ENCODE measurements at places on chromosomes 5 and 9.

DNA sequence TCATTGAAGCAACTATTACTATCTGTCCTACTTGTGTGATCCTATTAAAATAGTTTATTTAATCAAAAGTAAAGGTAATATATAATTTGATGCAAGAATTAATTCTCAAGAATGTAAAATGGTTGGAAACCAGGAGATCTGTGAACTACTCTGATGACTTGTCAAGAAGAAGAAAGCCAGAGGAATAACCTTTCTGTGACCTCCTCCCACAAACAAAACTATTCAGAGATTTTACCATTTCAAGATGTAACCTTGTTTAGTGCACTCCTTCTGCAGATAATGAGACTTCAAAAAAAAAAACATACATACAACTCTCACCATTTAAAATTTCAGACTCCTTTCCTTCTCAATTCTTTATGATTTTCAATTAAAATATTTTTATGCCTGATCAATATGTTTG, 79.5 kb downstream of the RFX3 start:
- no peak for DNase-seq

- no peak for DNase-seq
These were observed 33.8 kb upstream of the TXNDC8 start for GRCh38 chr9:110371411-110372007.

- DNase-seq = no peak
These were observed 41.8 kb downstream of the FNBP1 start for GRCh38 chr9:130001190-130001589.

- no peak for DNase-seq
These were observed 1044.8 kb downstream of the DTWD2 start for GRCh38 chr5:117943541-117943940.

- DNase-seq = no peak
These were observed 653.0 kb upstream of the RORB start for GRCh38 chr9:73844135-73844534.

DNA sequence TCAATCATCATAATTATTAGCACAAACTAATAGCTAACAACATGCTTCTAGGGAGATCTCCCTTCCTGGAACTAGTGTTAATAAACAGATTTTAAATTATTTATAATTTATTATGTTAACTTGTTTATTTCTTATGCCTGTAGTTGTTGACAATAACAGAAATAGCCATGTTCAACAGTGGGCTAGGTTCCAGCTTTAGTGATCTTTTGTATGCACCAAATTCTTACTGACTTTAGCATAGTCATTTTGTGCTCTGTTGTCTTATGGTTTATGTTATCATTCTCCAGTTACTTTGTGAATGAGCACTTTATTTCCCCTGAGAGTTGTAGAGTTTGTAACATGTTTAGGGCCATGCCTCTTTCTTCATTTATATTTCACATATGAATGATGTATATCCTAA, 70.6 kb downstream of the TMEM252 start:
- no peak for DNase-seq

DNA sequence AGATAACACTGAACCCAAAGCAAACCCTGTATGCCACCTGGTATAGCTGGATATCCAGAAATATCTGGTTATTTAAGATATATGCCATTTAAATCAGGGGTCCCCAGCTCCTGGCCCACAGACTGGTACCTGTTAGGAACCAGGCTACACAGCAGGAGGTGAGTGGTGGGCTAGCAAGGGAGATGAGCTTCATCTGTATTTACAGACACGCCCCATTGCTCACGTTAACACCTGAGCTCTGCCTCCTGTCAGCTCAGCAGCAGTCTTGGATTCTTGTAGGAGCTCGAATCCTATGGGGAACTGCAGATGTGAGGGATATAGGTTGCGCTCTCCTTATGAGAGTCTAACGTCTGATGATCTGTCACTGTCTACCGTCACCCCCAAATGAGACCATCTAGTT, 646.6 kb downstream of the TLE4 start:
- DNase-seq = no peak

DNA sequence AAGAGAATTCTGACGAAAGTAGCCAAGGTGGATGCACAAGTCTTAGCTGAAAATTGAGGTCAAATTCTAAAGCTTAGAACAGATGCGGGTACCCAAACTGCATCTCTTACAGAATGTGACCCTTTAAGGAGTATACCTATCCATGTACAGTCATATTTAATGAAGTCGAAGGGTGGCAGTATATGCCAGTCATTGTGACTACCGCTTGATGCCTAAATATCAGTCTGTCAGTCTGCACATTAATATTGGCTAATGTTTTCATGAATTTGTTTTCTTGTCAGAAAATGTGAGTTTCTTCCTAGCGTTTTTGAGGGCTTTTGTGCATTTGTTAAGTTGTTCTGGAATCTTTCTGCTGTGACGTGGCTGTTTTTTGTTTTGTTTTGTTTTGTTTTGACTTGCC, 264.5 kb upstream of the ELAVL2 start:
- no peak for DNase-seq

DNA sequence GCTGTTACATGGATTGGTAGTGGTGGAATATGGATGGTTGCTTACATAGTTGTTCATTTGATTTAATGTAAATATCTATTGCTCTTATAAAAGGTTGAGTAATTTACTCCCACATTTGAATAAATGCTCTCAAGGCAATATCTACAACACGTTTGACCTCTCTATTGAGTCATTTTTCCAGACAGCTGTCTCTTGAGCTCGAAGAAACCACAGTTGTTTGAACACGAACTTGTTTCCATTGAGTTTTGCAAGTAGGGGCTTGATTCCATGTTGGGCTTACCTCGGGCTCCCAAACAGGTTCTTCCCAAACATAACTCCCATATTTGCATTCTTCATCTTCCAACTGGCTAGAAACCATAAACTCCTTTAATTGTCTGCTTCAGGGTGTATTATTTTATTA, 115.0 kb upstream of the HMHB1 start:
- DNase-seq = no peak

DNA sequence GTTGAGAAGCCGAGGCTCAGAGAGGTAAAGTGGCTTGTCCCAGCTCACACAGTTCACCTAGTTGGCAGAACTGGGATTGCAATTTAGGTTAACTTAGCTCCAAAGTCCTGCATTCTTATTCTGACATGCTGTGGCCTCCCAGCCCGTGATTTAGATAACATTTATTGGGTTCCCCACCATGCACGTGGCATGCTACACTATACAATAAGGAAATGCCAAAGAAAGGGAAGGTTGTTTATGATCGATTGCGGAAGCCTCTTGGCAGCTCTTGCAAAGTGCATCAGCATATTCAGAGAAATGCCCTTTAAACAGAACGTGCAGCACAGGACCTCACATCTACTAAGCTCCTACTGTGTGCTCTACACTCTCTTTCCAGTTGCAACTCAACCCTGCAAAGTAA, 3.2 kb downstream of the NEURL1B start:
- no peak for DNase-seq

GRCh38 chr9:98555651-98556465, 152.9 kb downstream of the GABBR2 start:
- DNase-seq = no peak

- DNase-seq = no peak
These were observed 198.1 kb downstream of the DAB2IP start for GRCh38 chr9:121849554-121849953.

DNA sequence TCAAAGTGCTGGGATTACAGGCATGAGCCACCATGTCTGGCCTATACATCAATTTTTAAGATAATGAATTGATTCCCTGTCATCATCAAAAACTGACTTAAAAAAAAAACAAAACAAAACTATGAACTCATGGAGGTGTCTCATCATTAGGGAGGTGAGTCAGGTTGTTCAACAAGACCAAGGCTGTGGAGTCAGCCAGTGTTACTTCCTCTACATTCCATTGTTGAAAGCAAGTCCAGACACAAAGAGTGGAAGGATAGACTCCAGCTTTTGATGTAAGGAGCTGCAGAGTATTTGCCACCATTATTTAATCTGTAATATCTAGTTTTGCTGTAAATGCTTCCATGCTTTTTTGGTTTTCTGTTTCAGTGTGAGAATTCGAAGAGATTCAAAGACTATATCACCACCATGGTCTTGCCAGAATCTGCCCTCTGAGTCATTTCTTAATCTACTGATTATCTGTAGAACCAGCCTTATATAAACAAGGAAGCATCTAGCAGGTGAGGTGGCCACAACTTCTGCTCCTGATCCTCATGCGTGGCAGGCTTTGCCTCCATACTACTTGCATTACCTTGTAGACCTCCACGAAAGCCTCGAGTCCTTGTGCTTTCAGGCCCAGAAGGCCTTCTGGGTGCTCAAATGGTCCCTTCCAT, 156.1 kb downstream of the FGF1 start:
- no peak for DNase-seq

DNA sequence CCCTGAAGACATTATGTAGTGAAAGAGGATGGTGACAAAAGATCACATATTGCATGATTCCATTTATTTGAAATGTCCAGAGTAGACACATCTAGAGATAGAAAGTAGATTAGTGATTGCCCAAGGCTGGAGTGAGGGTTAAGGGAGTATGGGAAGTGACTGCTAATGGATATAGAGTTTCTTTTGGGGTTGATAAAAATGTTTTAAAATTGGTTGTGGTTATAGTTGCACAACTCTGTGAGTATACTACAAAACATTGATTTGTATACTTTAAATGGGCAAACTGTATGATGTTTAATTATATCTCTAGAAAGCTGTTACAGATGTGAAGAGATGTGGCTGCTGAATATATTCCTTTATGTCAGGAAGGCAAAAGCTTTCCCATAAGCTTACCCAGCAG, 202.8 kb downstream of the CCDC171 start:
- DNase-seq = no peak

GRCh38 chr5:45262061-45262590, 434.1 kb downstream of the HCN1 start:
- no peak for DNase-seq

DNA sequence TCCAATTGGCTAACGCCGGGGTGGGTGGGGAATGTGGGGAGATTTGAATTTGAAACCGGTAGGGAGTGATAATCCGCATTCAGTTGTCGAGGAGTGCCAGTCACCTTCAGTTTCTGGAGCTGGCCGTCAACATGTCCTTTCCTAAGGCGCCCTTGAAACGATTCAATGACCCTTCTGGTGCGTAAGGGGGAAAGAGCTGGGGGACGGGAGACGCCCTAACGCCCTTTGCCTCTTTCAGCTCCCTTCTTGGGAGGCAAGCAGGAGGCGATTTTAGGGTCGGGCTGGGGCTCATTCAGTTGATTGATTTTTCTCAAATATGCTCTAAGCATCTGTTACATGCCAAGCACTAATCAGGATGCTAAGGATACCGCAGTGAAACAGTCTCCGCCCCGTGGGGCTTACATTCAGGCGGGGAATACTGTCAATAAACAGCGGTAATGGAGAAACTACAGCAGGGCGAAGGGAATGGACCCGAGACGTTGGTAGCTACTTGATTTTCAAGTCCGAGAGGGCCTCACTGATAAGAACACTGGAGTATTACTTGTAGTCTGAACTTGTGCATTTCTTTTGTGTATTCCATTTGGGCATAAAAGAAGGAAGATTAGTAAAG, at the start of gene HMMR:
HMMR (plus strand) TSS at position 71 of the 610 bp plus-strand sequence; CDS start at position 132, 61 bp downstream.
- DNase-seq = no peak

DNA sequence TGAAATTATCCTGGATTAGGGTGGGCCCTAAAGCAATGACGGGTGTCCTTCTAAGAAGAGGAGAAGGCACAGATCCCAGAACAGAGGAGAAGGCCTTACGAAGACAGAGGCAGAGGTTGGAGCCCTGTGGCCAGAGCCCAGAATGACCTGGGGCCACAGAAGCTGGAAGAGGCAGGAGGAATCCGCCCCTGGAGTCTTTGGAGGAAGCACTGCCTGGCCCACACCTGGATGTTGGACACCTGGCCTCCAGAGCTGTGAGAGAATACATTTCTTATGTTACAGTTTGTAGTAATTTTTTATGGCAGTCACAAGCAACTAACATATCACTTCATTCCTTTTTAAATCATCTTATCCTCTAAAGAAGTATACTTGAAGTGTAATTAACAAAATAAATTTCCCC, 8.5 kb downstream of the MRPL36 start:
- DNase-seq = no peak

DNA sequence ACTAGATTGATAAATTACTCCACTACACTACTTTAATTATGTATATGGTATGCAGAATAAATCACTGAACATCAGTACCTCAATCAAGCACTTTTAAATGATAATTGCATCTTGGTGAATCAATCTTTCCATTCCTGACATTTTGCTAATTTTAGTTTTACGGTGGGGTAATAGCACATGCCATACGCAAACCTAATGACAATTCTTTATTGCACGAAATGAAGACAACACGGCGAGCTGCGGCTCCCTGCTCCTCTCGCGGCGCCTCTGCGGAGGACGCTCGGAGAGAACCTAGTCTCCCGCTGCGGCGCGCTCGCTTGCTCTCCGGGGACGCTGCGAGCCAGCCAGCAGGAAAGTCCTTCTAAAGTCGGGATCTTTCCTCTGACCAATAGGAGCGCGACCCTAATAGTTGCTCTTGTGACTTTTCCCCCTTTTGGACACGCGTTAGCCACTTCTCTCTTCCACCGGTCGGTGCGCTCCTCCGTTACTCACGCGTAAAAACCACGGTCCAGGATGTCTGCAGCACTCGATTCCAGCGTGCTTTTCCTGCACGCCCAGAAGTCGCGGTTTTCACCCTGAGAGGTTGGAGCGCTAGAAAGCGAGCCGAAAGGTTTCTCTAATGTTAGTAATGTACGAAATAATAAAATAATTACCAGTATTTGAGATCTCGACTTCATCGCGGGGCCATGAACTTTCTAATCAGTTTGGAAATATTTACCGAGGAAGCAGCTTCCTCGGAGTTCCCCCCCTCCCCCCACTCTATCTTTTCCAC, 1.0 kb upstream of the MEF2C start:
- no peak for DNase-seq

- DNase-seq = no peak
These were observed 88.1 kb downstream of the OTULIN start for GRCh38 chr5:14752497-14753071.

GRCh38 chr9:71368157-71368556, 246.7 kb upstream of the TRPM3 start:
- no peak for DNase-seq

- DNase-seq = no peak
These were observed 365.6 kb downstream of the MAN2A1 start for GRCh38 chr5:110055302-110055701.

DNA sequence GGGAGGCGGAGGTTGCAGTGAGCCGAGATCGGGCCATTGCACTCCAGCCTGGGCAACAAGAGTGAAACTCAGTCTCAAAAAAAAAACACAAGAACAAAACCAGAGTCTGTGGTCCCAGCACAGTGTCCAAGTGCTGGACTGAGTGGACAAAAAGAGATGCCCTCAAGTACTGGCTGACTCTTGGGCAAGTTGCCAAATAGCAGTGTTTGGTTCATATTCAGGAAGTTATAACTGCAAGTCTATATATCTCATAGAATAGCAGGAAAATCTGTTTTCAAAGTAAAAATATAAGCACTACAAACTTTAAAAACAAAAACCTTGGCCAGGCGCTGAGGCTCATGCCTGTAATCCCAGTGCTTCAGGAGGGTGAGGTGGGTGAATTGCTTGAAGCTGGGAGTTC, 7.3 kb downstream of the HABP4 start:
- no peak for DNase-seq

Measured in iPS DF 19.7 (cell line).